ENCODE measurements at places on chromosomes 13 and 19. TPM values are rescaled to one million over a fixed set of nuclear protein-coding genes. Genes with fewer than 3 reads are reported as not detected.

PPP2R1A gene
- 182 TPM for polyA plus RNA-seq

SMARCA4 gene
- polyA plus RNA-seq, result 46.0 TPM

NALCN gene
- polyA plus RNA-seq, result 3.3 TPM

CLDN10 gene
- 0.73 TPM for polyA plus RNA-seq

MYO16 gene
- 0.04 TPM for polyA plus RNA-seq

CEACAM8 gene
- polyA plus RNA-seq, result not detected
